ENCODE measurements at places on chromosomes 12 and 14. TPM values are rescaled to one million over a fixed set of nuclear protein-coding genes. Genes with fewer than 3 reads are reported as not detected.

Gene SLC25A29
- 3.0 TPM for polyA plus RNA-seq

GRCh38 chr12:15717940-15718567 lies 71.1 kb downstream of the EPS8 start:
- H3K27me3 ChIP-seq: no peaks in the 10 kb centered on the region
- H3K36me3 ChIP-seq: no peaks in the 10 kb centered on the region
- H3K27ac ChIP-seq: peak overlapping the region; percentile 54
- H3K4me1 ChIP-seq: peaks cover 58% of the 10 kb centered on the region
- H3K4me3 ChIP-seq: no peak overlapping the region

Gene IL31
- not detected for polyA plus RNA-seq

Gene HOXC5
- not detected for polyA plus RNA-seq

- no peak overlapping the region for H3K27ac ChIP-seq
- peaks cover 41% of the 10 kb centered on the region for H3K4me1 ChIP-seq
- H3K36me3 ChIP-seq: no peaks in the 10 kb centered on the region
- no peak overlapping the region for H3K4me3 ChIP-seq
- H3K27me3 ChIP-seq: no peaks in the 10 kb centered on the region
Measured at GRCh38 chr14:100302616-100303015, 3.6 kb downstream of the SLC25A29 start.

DNA sequence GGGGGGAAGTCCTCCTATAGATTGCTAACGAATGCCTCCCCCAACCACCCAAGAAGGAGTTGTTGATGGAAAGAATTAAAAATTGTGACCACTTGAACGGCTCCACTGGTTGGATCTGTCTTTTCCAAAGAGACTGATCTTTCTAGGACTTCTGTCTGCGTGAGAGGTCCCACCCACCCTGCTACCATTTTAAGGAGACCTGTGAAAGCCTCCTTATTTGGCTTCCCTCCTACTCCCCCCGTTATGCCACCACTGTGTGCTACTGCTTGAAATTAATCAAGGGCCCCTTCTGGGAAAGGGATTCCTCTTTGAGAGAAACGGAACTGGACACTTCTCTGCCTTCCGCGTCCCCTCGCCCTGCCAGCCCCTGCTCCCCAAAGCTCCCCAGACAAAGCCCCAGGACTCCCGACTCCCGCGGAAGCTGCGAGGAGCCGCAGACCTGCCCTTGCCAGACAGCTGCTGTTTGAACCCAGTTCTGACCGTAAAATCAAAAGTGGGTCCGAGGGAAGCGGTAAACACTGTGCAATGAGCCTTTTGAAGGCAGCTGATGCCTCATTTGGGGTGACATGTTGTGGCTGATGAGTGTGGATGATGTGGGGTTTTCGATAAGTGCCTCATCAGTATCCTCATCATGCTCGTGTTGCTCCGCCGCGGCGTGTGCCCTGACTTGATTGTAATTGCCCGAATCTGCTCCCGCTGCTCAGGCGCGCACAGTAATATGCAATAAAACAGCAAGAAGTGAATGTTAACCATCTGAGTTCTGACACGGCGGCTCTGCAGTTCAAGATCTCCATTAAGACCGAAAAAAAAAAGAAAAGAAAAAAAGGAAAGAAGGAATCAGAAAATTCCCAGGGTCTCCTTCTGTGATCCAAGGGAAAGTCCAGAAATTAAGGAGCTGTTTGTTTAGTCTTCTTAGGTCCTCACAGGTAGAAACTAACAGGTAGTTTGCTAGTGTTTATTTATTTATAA lies 48.2 kb downstream of the MBIP start:
- peak overlapping the region; percentile 38 for H3K4me3 ChIP-seq
- peaks cover 38% of the 10 kb centered on the region for H3K27me3 ChIP-seq
- H3K36me3 ChIP-seq: no peaks in the 10 kb centered on the region
- H3K4me1 ChIP-seq: no peaks in the 10 kb centered on the region
- no peak for DNase-seq

GRCh38 chr14:73143003-73143402 lies 6.7 kb downstream of the PSEN1 start:
- H3K4me1 ChIP-seq: peaks cover 10% of the 10 kb centered on the region
- H3K27ac ChIP-seq: no peak overlapping the region
- no peaks in the 10 kb centered on the region for H3K27me3 ChIP-seq
- no peak overlapping the region for H3K4me3 ChIP-seq
- no peak for DNase-seq

Gene GPRC5A
- polyA plus RNA-seq: 13.8 TPM

GRCh38 chr14:75147423-75148071 lies 20.7 kb upstream of the NEK9 start:
- H3K27me3 ChIP-seq: no peaks in the 10 kb centered on the region
- DNase-seq: peak; percentile 92
- peaks cover 19% of the 10 kb centered on the region for H3K36me3 ChIP-seq

DNA sequence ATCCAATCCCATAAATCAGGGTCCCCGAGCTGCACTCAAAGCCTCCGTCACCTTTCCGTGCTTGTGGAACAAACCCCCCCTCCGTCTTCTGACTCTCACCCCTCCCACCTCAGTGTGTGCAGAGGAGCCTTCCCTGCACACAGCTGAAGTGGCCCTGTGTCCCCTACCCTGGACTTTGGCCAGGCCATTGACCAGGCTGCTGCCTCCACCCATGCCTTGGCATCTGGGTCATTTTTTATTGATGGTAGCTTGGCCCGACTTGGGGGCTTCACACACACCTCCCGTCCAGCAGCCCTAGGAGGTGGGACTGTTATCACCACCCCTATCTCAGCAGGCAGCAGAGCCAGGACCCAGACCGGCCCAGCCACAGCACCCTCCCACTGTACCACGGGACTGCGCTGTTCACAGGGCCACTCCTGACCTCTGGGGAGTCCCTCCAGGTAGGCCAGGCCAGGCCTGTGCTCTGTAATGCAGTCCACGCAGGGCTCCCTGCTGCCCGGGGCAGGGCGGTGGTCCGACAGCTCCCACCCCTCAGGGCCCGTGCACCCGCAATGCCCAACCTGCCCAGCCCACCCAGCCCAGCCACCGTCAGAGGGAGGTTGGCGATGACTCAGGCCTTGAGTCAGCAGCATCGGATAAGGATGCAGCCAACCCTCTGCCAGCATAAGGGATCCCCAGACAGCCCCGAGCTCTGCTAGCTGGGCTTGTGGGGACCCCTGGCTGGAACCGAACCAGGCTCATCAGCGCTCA lies 9.2 kb upstream of the INF2 start:
- H3K4me3 ChIP-seq: no peak overlapping the region
- H3K27me3 ChIP-seq: no peaks in the 10 kb centered on the region
- peak overlapping the region; percentile 89 for H3K27ac ChIP-seq
- peak; percentile 79 for DNase-seq

Gene ULK1
- polyA plus RNA-seq: 17.5 TPM

DNA sequence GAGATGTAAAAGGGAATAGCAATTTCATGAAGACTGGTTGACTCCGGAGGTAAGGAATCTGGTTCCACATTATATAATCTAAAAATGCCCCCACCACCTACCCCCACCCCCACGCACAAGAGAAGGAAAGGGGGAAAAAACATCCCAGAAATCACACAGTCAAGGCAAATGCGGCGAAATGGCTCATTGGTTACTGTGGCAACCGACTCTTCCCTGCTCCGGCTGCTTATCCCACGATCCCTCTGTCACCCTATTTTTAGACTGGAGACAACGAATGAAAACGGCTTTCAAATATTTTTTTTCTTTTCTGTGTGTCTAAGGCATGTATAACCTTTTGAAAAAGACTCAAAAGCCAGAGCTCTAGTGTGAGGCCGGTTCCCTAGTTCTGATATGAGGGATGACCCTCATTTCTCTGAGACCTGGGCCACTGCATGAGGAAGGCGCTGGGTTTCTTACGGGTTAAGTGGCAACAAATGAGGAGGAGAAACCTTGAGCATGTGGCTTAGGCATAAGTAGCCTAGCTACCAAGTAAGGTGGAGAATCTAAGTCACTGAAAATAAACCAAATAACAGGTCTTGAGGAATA lies 148.3 kb upstream of the GRIN2B start:
- H3K4me3 ChIP-seq: no peak overlapping the region
- no peaks in the 10 kb centered on the region for H3K4me1 ChIP-seq
- H3K27ac ChIP-seq: no peak overlapping the region

Gene LPAR5
- polyA plus RNA-seq: 16.5 TPM

DNA sequence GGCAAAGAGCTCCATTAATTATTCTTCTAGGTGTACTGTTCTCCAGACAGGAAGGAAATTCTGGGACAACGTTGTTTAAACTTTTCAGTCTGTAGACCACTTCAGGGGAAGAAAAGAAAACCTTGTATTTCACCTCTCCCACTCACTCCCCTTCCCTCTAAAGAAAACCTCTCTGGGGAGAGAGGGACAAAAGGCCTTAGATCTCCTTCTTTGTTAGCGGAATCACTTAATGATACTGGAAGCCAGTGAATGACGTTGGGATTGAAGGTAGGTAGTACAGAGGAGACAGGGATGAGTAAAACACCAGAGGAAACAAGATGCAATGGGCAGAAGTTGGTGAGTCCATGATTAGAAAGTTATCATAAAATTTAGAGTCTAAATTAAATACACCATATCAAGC lies 38.7 kb upstream of the SGPP1 start:
- H3K4me3 ChIP-seq: no peak overlapping the region
- no peak for DNase-seq
- H3K36me3 ChIP-seq: no peaks in the 10 kb centered on the region
- H3K27me3 ChIP-seq: no peaks in the 10 kb centered on the region
- H3K4me1 ChIP-seq: no peaks in the 10 kb centered on the region

Gene SIX6
- not detected for polyA plus RNA-seq

DNA sequence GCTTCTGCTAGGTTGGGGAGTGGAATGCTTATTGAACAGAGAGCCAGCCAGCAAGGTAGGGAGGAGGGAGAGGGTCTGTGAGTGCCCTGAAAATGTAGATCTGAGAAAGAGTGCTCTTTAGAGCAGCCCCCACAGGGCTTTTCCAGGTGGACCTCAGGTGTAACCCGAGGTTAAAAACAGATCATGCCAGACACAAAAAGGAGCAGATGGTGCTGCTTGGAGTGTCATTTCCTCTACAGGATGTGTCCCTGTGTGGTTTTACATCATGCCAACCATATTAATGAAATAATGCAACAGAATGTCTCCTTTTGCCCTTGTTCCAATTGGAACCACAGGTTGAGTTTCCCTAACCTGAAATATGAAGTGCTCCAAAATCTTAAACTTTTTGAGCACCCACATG lies 6.4 kb downstream of the SUSD6 start:
- no peaks in the 10 kb centered on the region for H3K27me3 ChIP-seq
- H3K4me3 ChIP-seq: no peak overlapping the region
- H3K36me3 ChIP-seq: no peaks in the 10 kb centered on the region
- H3K4me1 ChIP-seq: peaks cover 96% of the 10 kb centered on the region
- peak overlapping the region; percentile 100 for H3K27ac ChIP-seq
- no peak for DNase-seq

GRCh38 chr12:94795520-94795919 lies 145.2 kb upstream of the TMCC3 start:
- H3K36me3 ChIP-seq: no peaks in the 10 kb centered on the region
- no peak for DNase-seq
- H3K4me3 ChIP-seq: no peak overlapping the region
- H3K4me1 ChIP-seq: peaks cover 6% of the 10 kb centered on the region
- H3K27me3 ChIP-seq: no peaks in the 10 kb centered on the region

GRCh38 chr12:104784592-104784991 lies 173.5 kb downstream of the SLC41A2 start:
- no peak overlapping the region for H3K27ac ChIP-seq
- H3K27me3 ChIP-seq: no peaks in the 10 kb centered on the region
- no peaks in the 10 kb centered on the region for H3K4me1 ChIP-seq

All from sigmoid colon (tissue), 7 donors.